Stimulated activated CD8-positive, alpha-beta memory T cell treated with anti-CD3 and anti-CD28 coated beads, Interleukin-4, amount 100 ng/mL, for 4 hours (primary cell): ENCODE measurements at places on chromosomes 4 and X.

DNA sequence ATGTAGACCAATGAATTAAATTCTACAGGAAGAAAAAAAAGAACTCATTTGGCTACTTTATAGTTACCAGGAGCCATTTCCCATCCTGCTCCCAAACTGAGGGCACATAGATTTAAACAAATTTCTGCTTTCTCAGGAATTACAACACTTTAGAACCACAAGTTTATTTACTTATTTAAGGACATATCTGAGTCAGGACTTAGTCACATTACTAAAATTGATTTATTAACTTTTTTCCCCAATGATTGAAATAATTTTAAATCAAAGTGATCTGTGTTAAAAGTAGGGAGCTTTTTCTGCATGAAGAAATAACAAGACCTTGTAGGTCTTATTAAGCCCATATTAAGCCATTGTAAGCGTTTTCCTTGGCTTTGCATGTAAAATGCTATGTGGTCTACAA lies 291.0 kb upstream of the HAND2 start:
- DNase-seq = no peak

GRCh38 chrX:39267176-39267575 lies 465.9 kb downstream of the MID1IP1 start:
- no peak for DNase-seq

DNA sequence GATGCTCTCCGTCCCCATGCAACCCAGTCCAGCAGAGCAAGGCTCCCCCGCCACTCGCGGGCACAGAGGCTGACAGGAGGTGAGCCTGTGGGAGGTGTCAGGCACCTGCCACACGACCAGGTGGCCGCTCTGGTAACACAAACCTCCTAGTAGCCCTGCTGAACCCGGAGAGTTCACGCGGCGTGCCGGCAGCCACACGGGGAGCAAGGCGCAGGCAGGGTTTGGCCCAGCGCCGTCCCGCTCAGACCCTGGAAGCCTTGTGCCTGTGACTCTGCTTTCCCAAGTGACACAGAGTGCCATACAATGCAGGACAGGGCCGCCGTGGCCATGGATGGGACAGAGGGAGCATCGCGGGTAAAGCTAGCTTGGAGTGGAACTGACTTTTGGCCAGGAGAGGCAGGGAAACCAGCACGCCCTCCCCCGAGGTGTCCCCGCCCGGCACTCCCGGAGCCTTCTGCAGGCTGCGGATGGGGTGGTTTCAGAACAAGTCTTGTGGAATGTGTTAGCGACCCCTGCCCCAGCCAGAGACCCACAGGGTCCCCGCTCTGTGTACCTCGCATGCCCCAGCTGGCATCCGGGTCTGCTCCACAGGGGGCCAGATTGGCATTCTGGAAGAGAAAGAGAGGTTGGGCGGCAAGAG lies 44.7 kb upstream of the AFAP1 start:
- DNase-seq = no peak

GRCh38 chr4:41465146-41465761 lies 72.7 kb upstream of the LIMCH1 start:
- no peak for DNase-seq

DNA sequence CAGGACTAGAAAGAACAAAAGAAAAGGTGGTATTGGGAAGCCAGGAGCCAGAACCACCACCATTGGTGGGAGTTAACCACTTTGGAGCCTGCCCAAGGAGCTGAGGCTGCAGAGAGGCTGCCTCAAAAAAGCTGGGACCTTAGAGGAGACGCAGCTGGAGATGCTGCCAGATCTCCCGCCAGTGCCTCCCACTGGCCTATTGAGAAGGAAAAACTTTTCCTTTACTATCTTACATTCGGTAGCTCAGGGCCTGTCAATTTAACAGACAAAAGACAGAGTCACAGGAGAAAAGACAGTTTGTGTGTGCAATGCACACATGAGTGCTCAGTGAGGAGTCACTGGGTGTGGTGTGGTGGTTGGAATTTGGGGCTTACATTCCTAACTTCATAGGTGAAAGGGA lies 52.4 kb upstream of the HPSE start:
- DNase-seq = no peak
